ENCODE measurements at places on chromosomes 2 and 18.

GRCh38 chr2:143183804-143184463 lies 54.7 kb downstream of the ARHGAP15 start:
- DNase-seq, result no peak

DNA sequence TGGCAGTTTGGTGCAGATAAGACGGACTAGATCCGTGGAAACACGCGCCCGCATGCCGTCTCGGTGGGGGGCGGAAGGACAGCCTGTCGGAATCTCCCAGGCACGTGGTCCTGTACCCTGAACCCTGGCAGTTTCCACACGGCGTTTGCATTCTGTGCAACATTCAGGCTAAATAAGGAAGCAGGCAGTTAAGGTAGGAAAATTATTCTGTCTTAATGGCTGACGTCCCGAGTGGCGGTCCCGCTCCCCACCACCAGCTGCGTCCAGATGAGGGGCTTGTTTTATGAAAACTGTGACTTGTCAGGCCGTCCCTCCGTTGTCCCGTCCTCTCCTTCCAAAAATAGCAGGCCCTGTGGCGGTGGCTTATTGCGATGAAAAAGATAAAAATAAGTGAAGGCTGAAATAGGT lies 120.2 kb downstream of the NFATC1 start:
- DNase-seq, result no peak

- DNase-seq, result no peak
Observed at GRCh38 chr2:25320077-25320476, 21.6 kb downstream of the DNMT3A start.

DNA sequence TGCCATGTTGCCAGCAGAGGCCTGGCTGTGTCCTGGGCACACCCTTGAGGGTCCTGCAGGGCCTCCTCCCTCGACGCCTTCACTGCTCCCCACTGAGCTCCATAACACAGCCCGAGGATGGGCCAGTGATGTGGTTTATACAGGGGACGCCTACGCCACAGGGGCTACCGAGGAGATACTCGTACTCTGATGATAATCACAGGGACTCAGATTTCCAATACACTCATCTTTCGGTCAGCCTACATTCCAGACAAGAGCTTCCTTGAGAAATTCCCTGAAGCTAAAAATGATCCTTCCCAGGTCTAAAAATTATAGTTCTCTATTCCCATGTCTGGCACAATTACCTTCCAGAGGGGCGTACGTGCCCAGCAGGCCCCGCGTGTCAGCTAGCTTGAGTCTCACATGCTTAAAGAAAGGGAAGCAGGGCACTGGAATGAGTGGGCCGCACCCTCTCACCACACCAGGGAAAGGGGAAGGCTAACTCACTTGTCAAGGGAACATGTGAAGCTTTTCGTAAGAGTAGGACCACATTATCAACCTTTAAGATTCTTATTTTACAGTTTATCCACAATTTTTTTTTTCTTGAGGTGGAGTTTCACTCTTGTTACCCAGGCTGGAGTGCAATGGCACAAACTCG lies 159.5 kb upstream of the NDUFV2 start:
- no peak for DNase-seq

- peak; percentile 83 for DNase-seq
Observed at GRCh38 chr2:151757861-151758260, 23.6 kb upstream of the NEB start.

DNA sequence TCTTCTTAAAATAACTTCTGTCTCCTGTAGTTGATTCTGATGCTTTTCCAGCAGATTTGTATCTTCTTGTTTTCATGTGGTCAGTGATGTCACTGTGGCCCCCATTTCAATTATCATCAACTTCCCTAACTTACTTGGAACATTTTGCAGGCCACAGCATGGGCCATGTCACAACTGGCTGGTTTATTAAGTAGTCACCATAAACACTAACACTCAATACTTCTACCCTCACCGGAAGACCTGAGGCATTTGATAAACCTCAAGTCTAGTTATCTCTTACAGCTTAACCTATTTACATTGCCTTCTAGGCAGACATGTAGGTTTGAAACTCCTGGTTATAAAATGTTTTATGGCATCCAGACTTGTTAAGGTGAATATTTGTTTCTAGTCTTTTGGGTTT lies 37.4 kb upstream of the PROKR1 start:
- no peak for DNase-seq

DNA sequence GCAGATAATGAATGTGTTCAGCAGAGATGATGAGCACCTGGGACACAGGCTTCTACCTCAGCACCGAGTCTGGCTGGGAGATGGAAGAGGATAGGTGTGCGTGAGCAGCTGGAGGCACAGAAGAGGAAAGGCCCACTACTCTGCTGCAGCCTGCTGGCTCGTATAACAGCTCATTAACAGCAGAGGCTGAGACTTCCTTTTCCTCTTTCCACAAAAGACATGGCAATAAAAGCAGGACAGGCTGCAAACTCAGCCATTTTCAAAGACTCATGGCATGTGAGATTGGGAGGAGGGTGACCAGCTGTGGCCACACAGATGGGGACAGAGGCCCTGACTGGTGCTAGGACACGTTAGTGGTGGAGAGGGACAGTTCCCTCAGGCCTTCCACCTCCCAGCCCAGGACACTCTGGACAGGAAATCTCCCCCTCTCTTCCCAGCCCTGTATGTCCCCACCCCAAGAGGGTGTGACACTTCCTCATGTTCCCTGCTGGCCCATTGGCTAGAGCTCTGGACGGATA lies 60.3 kb downstream of the CACNB4 start:
- no peak for DNase-seq

DNA sequence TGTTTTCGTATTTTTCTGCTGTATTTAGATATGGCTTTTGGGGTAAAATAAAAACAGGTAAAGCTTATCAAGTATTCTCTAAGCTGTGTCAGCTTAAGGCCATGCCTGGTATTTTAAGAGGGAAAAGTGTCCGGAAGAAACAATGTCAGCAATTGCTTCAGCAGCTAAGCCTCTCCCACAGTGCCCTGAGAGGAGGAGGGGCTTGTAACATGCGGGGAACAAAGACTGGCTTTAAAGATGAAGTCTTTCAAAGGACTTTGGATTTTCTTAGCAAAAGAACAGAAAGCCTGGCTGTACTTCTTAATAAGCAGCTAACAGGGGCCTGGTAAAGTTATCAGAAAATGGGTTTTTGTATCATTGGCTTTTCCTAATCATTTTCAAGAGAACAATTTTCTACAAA lies 102.8 kb downstream of the PXDN start:
- no peak for DNase-seq

DNA sequence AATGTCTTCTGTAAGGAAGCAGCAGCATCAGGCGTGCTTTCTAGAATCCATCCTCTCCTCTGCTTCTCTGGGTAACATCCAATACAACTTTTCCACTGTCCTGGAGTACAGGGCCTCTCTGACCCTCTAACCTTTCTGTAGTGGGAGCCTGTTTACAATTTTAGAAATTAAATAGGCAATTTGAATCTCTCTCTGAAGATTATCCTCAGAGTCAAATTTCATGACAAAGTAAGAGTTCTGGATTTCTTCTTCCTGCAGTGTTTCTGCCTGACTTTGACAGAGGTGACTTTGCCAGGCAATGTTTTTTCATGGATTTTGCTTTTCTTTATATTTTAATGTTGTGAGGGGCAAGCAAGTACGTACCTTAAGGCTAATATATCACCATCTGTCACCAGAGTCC lies 558.4 kb downstream of the PARD3B start:
- no peak for DNase-seq

DNA sequence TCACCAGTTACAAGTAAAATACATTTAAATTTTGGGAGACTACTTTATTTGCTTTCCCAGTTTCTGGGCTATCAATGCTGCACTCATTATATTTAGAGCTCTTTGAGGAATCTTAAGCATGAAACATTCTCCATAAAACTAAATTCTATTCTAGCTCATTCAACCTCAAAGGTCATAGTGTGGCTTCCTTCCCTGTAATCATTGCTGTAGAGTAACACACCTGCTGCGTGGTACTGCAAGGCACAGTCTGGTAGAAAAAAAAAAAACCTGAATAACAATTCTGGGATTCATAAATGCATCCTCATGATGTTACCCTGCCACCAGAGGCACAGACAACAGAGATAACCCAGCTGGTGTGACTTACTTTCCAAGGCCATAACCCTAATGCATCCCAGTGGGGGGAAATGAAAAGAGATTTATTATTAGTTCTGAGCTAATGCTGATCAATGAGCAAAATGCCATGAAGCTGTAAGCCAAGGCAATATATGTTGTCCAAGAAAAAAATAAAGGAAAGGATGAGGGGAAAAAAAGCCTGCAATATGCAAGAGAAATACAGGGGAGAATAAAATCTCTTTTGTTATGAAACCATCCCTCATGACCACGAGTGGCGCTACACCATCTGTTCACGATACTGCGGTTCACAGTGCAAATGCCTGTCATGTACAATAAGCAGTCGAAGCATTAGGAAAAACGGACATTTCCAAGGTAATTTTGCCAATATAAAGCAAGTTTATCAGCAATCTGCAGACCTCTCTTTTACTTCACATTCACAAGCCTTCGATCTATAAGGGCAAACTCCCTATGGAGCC lies 1481.6 kb upstream of the PIK3C3 start:
- DNase-seq, result peak; percentile 45

All from NCI-H524 (cell line).